ENCODE measurements at places on chromosomes 13 and 19. TPM values are rescaled to one million over a fixed set of nuclear protein-coding genes. Genes with fewer than 3 reads are reported as not detected.

Gene CACNG7
- polyA plus RNA-seq, result not detected

Gene DACT3
- 3.2 TPM for polyA plus RNA-seq

Gene TPTE2
- polyA plus RNA-seq, result not detected

Gene SLC25A41
- 1.4 TPM for polyA plus RNA-seq

Gene CGB2
- polyA plus RNA-seq, result not detected

Gene ZNF773
- 3.0 TPM for polyA plus RNA-seq

Gene IL17D
- 0.61 TPM for polyA plus RNA-seq

Gene APOC4
- polyA plus RNA-seq, result not detected

All from esophagus (tissue), 2 donors.